ENCODE measurements at places on chromosomes 16 and 17.

GRCh38 chr17:58310511-58311428, 17.8 kb downstream of the TSPOAP1 start:
- DNase-seq, result no peak

GRCh38 chr17:74601944-74602572, 10.0 kb upstream of the CD300LD start:
- peak; percentile 65 for DNase-seq

DNA sequence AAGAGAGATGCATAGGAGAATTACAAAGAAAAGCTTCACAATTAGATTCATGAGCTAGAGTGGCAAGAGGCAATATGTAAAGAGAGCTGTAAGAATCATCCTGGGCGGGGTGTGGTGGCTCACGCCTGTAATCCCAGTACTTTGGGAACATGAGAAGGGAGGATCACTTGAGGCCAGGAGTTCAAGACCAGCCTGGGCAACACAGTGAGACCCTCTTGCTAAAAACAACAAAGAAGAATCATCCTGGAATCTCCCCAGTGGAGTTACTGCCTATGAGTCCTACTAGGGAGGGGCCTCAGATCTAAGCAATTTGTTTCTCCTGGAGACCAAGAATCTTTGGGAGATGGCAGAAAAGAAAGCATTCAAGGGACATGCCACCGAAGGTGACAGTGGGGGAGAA, 119.1 kb downstream of the HIC1 start:
- no peak for DNase-seq

DNA sequence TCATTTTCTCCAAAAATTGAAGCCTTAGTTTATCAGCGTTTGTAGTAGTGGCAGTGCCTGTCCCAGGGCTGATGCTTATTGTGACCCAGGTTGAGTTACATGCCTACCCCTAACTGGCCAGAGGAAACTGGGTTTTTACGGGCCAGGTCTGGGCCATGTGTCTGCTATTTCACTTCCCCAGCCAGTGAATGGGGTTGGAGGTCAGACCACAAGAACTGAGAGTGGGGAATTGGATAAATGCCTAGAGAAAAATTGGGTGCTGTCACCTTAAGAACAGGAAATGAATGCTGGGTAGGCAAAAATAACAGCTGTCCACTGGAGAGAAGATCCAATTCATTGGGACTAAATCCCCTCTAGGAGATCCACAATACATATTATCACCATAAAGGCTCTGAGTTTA, 5.2 kb downstream of the ADPRM start:
- no peak for DNase-seq

GRCh38 chr16:10971560-10971961, 27.2 kb downstream of the CLEC16A start:
- DNase-seq, result no peak

- no peak for DNase-seq
Measured at GRCh38 chr17:9144502-9145249, 123.4 kb downstream of the NTN1 start.

GRCh38 chr16:3214904-3215600, 19.9 kb downstream of the ZNF200 start:
- no peak for DNase-seq

DNA sequence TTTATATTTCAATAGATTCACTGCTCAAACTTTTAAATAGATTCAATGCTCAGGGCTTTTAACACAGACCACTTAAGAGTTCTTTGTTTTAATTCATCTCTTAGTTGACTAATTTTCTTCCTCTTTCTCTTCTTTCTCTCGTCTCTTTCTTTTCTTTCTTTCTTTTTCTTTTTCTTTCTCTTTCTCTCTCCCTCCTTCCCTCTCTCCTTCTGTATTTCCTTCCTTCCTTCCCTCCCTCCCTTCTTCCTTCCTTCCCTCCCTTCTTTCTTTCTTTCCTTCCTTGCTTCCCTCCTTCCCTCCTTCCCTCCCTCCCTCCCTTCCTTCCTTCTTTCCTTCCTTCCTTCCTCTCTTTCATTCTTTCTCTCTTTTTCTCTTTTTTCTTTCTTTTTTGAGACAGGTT, 104.4 kb downstream of the LYRM1 start:
- DNase-seq, result no peak

- DNase-seq, result no peak
Measured at GRCh38 chr17:76566613-76566943, 19.1 kb downstream of the ST6GALNAC2 start.

GRCh38 chr17:73593249-73593965, 50.8 kb downstream of the SDK2 start:
- DNase-seq, result no peak

GRCh38 chr16:66706506-66706880, 9.9 kb upstream of the CMTM4 start:
- DNase-seq, result no peak

- DNase-seq, result peak; percentile 42
Measured at GRCh38 chr16:57949595-57950238, 21.2 kb downstream of the CNGB1 start.

GRCh38 chr16:2428051-2428783, 1.0 kb upstream of the CCNF start:
- DNase-seq, result no peak

GRCh38 chr17:64017381-64017980, 3.0 kb downstream of the ICAM2 start:
- DNase-seq, result no peak

GRCh38 chr16:85524630-85525419, 88.3 kb upstream of the GSE1 start:
- DNase-seq, result no peak

- no peak for DNase-seq
Measured at GRCh38 chr17:57466017-57466471, 209.7 kb downstream of the MSI2 start.

- DNase-seq, result no peak
Measured at GRCh38 chr17:49021095-49021767, 24.0 kb downstream of the IGF2BP1 start.

GRCh38 chr16:11871193-11871592, 19.9 kb upstream of the RSL1D1 start:
- no peak for DNase-seq

DNA sequence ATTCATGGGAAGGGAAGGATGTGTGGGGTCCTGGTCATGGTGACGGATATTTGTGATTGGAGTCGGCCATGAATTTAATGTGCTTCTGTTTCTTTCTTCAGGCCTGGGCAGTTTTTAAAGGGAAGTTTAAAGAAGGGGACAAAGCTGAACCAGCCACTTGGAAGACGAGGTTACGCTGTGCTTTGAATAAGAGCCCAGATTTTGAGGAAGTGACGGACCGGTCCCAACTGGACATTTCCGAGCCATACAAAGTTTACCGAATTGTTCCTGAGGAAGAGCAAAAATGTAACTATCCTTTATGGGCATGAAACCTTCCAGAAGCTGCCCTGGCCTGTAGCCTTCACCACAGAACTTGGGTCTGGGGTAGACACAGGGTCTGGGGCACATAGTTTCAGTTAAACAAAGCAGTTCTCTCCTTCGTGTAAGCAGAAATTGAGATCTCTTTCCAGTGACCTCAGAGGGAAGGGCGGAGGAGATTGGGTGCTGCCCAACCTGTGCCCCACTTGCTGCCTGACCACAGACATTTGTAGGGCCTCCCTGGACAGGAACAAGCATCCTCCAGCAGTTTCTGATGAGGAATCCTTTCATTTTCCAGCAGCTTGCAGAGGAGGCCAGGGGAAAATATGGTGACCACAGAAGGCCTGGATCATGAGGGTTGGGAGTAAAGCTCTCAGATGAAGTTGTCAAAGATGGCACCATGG, 10.1 kb downstream of the IRF8 start:
- peak; percentile 18 for DNase-seq

DNA sequence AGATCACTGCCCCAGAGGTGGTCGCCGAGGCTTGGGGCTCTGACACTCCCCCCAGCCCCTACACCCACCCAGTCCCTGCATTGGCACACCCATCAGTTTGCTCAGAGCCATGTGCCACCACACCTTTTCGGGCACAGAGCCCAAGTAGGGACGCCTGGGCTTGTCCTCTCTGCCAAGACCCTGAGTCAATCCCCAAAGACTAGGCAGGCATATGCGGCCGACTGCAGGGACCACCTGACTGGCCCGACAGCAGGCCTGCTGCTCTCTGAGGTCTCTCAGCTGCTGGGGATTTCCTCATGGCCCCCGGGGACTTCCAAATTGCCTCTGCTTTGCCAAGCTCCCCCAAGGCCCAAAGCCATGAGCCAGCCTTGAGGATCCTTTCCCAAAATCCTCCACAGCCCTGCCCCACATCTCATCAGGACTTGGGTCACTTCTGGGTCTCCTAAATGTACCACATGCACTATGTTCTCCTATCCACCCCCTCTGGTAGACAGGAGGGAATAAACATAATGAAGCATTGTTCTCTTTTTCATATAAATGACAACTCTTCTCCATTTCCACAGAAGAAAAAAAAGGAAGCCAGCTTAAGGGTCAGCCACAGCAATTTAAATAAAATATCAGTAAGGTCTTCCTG, 30.6 kb downstream of the MYO18A start:
- peak; percentile 76 for DNase-seq

DNA sequence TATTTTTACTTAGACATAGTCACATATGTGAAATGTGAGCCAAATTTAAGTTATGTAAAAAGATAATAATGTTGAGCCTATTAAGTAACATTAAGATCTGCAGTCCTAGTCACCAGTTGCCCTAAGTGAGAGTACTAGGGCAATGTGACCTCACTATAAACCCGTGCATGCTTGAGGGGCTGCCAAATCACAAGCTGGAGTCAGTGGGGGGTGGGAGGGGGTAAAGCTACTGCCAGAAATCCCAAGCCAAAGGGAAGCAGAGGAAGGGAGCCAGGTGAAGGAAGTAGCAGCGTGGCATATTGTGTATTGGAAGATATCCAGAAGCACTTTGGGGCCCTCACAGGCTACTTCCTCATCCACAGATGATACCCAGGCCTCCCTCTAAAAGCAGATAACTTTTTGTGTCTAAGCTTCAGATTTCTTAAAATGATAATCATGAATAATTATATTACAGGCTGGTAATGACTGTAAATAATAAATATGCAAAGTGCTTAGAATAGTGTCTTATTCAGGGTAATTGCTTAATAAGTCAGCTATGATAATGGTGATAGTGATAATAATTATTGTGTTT, 134.1 kb downstream of the CA10 start:
- DNase-seq, result no peak

- no peak for DNase-seq
Measured at GRCh38 chr17:50150354-50151040, at the start of gene PPP1R9B. TSS of gene PPP1R9B (minus strand) at chr17:50150677. CDS start at chr17:50150513, 164 bp downstream.

GRCh38 chr16:17368951-17369350, 101.8 kb downstream of the XYLT1 start:
- DNase-seq, result no peak

DNA sequence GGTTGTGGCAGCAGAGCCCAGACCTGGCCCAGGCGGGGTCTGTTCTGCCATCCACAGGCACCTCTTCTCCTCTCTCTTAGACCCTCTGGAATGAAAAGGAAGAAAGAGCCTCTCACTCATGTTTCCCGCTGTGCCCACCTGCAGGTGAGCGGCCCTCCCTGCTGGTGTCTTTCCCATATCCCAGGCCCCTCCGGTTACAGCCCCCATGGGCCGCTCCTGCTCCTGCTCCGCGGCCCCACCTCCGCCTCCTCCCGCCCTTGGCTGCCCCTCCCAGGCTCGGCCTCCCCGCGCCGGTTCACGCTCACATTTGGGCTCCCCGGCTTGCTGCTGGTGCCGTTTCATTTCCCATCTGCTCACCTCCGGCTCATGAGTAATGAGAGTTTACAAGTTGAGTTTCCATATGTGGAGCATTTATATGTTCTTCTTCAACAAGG, 98.7 kb upstream of the SDK2 start:
- no peak for DNase-seq

DNA sequence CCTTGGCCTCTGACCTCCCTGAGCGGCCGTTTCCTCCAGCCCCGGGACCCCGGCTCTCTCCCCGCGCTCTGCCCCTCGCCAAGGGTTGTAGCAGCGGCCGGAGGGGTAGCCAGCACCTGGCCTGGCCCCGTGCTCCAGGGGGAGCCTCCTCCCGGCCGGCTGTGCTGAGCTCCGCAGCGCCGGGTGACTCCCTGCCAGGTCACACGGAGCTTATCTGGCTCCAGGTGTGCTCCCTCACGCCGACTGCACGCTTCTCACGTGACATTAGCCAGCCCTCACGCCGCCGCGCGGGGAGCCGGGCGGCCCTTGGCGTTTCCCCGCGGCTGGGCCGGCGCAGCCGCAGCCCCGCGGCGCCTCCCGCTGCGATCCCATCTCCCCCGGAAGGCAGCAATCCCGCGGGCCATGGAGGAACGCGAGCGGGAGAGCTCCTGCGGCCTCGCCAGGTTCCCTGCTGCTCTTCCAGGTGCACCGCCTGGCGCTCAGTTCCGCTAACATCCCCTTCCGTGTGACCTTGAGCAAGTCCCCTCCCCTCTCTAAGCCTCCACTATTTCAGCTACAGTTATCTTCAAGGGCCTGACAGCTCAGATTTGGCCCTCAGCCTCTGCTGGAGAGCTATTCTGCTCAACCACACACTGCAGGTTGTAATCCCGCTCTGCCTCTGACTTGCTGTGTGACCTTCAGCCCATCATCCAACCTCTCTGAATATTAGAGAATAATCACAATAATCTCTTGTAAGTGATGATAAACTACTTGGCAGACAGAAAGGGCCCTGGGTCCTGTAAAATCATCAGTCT, 3.4 kb downstream of the MYO18A start:
- DNase-seq, result no peak

DNA sequence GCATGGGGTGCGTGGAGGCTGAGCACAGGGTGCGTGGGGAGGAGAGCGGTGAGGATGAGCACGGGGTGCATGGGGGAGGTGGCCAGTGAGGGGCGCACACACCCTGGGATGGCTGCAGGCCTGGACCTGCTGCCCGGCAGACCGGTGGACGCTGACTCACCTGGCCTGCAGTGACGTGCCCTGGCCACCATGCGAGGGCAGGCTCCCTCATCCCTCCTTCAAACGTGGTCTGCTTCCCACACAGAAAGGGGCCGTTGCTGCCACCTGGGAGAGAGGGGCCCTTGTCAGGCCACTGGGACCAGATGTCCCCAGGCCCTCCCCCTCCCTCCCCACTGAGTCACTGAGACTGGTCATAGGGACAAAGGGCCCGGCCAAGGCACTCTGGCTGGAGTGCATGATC, 20.1 kb upstream of the APRT start:
- DNase-seq, result no peak

- DNase-seq, result no peak
Measured at GRCh38 chr16:2439598-2439997, 10.4 kb downstream of the CCNF start.

- DNase-seq, result no peak
Measured at GRCh38 chr16:29836623-29837022, 16.4 kb downstream of the MVP start.

- DNase-seq, result no peak
Measured at GRCh38 chr17:8630227-8630801, at the start of gene MYH10. TSS of gene MYH10 (minus strand) at chr17:8630725. CDS start at chr17:8623246, 7,479 bp downstream.

GRCh38 chr16:87681981-87682570, 79.8 kb downstream of the JPH3 start:
- no peak for DNase-seq

- no peak for DNase-seq
Measured at GRCh38 chr16:17321824-17322223, 148.9 kb downstream of the XYLT1 start.

DNA sequence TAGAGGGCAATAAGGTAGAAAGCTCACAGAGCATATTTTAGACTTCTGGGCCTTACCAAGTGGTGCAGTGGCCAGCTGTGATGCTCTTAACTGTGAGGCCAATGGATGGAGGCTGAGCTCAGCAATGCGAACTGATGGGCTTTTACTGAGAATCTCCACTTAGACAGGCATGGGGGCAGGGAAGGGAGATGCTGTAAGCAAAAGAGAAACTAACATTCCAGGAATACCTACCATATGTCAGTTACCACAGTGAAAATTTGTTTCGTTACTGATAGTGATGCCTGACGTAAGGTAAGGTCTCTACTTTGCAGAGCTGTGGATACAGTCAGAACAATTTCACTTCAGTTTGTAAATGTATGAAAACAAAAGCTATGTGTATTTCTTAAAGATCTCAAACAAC, 250.6 kb upstream of the ZFHX3 start:
- DNase-seq, result no peak

- peak; percentile 72 for DNase-seq
Measured at GRCh38 chr17:76149214-76149613, 8.2 kb upstream of the FOXJ1 start.

Data from posterior cingulate gyrus (tissue), 11 donors.